ENCODE measurements at places on chromosomes 12 and 14. TPM values are rescaled to one million over a fixed set of nuclear protein-coding genes. Genes with fewer than 3 reads are reported as not detected.

The FAR2 gene
- 11.9 TPM for total RNA-seq

The SRRM4 gene
- total RNA-seq: not detected

The SERPINA6 gene
- 2.1 TPM for total RNA-seq

The DAO gene
- not detected for total RNA-seq

The ZFHX2 gene
- total RNA-seq: not detected

The KRT75 gene
- total RNA-seq: not detected

The CIROP gene
- not detected for total RNA-seq

The PDE3A gene
- total RNA-seq: under 0.01 TPM
